Heart left ventricle (tissue), 16 donors: ENCODE measurements at places on chromosomes 6 and 20. TPM values are rescaled to one million over a fixed set of nuclear protein-coding genes. Genes with fewer than 3 reads are reported as not detected.

GRCh38 chr6:14807971-14808370 is 437.9 kb upstream of the JARID2 start:
- H3K4me1 ChIP-seq, result peaks cover 18% of the 10 kb centered on the region
- no peaks in the 10 kb centered on the region for H3K36me3 ChIP-seq
- no peak overlapping the region for H3K4me3 ChIP-seq

- no peak overlapping the region for H3K27ac ChIP-seq
- DNase-seq, result no peak
- no peak overlapping the region for H3K4me3 ChIP-seq
- no peaks in the 10 kb centered on the region for H3K27me3 ChIP-seq
- no peaks in the 10 kb centered on the region for H3K4me1 ChIP-seq
- no peaks in the 10 kb centered on the region for H3K36me3 ChIP-seq
Observed at GRCh38 chr20:61170496-61171320, 81.4 kb upstream of the CDH4 start.

DNA sequence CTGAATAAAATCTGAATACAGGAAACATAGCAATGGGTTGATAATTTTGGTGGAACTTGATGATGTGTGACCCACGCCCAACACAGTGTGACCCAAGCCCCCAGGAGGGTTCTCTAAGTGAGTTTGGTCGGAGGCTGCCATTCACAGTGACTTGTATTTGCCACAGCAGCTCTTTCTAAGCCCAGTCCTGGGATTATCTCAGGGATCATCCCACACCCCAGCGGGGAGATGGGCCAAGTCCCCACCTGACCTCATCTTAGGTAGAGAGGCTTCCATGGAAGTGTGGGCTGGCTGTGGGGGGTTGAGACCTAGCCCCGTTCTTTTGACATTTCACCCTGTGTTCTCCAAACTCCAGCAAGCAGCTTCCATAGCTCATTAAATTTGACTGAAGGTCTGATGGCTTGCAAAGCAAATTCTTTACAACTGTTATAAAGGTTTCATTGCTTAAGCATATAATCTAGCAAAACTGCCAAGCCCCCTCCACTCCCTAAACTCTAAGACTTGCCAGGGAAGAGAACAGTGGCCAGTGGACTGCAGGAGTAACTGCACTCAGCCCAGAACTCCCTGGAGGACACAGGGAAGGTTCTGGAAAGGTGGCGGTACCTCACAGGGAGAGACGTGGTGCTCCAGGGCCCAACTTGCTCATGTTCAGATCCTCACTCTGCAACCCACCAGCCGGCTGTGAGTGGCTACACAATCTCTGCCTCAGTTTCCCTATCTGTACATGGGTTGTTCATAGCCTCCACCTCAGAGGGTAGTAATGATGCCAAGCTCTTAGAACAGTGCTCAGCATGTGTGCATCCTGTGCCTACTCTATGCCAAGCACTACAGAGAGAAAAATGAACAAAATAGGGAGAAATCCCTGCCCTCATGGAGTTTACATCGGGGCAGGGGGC is 1.0 kb upstream of the PCK1 start:
- no peaks in the 10 kb centered on the region for H3K36me3 ChIP-seq
- H3K4me3 ChIP-seq, result no peak overlapping the region
- H3K27ac ChIP-seq, result no peak overlapping the region
- DNase-seq, result no peak

- H3K4me3 ChIP-seq, result no peak overlapping the region
- no peaks in the 10 kb centered on the region for H3K36me3 ChIP-seq
- no peak for DNase-seq
- H3K27ac ChIP-seq, result peak overlapping the region; percentile 50
- H3K4me1 ChIP-seq, result no peaks in the 10 kb centered on the region
- H3K27me3 ChIP-seq, result no peaks in the 10 kb centered on the region
Observed at GRCh38 chr6:97594844-97595243, 311.8 kb upstream of the MMS22L start.

DNA sequence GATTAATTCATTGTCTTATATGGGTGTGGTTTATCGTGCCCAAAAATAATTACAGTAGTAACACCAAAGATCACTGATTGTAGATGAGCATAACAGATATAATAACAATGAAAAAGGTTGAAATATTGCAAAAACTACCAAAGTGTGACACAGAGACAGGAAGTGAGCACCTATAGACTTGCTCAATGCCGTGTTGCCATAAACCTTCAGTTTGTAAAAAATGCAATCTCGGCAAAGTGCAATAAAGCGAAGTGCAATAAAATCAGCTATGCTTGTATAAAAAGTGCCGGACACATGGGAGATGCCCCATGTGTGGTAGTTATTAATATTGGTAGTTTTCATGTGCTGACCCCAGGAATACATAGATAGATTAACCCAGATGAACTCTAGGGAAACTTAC is 192.6 kb downstream of the NRN1 start:
- H3K4me1 ChIP-seq, result no peaks in the 10 kb centered on the region
- H3K27ac ChIP-seq, result no peak overlapping the region
- no peak overlapping the region for H3K4me3 ChIP-seq
- H3K36me3 ChIP-seq, result no peaks in the 10 kb centered on the region

- H3K4me1 ChIP-seq, result no peaks in the 10 kb centered on the region
- no peak overlapping the region for H3K27ac ChIP-seq
- H3K27me3 ChIP-seq, result no peaks in the 10 kb centered on the region
Observed at GRCh38 chr6:449057-449430, 57.5 kb downstream of the IRF4 start.

GRCh38 chr6:70079241-70079640 is 212.9 kb downstream of the COL19A1 start:
- H3K4me3 ChIP-seq, result no peak overlapping the region
- H3K27ac ChIP-seq, result no peak overlapping the region
- H3K27me3 ChIP-seq, result no peaks in the 10 kb centered on the region
- no peaks in the 10 kb centered on the region for H3K4me1 ChIP-seq
- H3K36me3 ChIP-seq, result no peaks in the 10 kb centered on the region

Gene MRPS18A
- total RNA-seq, result 39.1 TPM

Gene MROH8
- 7.8 TPM for total RNA-seq
